ENCODE measurements at places on chromosomes 12 and 14.
A peak's percentile ranks its signal among the peaks of the same experiment; 100 is the strongest.

DNA sequence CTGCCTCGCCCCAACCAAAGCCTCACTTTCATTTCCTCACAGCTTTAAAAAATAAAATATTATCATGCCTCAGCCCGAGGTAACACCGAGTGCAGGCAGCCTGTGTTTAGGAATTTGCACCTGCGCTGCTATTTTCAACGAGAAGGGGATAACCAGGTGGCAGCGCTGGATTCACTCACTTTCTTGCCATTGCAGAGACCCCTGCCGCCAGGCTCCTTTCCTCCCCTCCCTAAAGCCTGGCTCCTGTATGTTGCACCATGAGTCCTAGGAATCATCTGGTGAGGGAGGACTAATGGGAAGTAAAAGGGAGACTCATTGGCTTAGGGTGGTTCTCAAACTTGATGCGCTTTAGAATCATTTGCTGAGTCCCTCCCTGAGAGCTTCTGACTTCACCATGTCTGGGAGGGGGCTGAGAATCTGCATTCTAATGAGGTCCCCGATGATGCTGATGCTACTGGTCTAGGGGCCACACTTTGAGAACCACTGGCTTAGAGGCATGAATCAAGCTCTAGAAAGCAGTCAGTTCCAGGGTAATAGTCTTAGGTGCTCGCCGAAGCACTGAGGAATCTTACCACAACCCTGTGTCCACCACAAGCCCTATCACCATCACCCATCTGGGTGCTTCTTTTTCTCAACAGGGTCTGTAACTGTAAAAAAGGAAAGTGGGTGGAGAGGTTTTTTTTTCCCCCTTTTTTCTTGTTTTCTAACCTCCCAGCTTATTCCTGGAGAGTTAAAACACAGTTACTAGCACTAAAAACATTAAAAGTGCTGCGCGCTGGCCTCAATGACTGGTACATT lies 83.8 kb downstream of the SLC38A1 start:
- H3K27ac ChIP-seq: peak overlapping the region; percentile 39
- no peak overlapping the region for H3K4me3 ChIP-seq
- DNase-seq: no peak
- H3K4me1 ChIP-seq: peaks cover 4% of the 10 kb centered on the region

DNA sequence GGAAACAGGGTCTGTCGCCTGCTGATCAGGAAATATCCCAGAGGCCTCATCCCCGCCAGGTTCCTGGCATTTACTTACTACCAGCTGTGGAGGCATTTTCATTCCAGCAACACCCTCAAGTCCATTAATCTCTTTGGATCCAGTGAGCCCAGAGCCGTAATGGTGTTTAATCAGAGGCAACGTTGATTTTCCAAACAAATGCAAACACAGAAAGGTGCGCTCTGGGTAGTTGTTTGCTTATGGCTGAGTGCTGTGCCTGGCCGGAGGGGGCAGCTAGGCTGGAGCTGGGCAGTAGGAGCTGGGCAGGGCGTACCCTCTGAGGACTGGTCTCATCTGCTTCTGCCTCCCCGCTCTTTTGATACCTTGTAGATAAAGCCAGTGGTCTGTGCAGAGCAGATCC lies 110.6 kb downstream of the ADCK1 start:
- H3K4me1 ChIP-seq: peaks cover 5% of the 10 kb centered on the region
- no peak for DNase-seq
- no peaks in the 10 kb centered on the region for H3K36me3 ChIP-seq
- no peak overlapping the region for H3K27ac ChIP-seq

DNA sequence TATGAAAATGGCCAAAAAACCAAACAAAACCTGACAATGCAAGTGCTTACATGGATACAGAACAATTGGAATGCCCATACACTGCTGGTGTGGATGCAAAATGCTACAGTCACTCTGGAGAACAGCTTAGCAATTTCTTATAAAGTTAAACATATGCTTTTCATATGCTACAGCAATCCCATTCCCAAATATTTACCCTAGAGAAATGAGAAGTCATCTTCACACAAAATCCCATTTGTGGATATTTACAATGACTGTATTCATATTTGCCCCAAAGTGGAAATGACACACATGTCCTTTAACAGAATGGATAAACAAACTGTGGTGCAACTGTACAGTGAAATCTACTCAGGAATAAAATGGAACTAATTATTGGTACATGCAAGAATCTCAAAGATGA lies 20.4 kb downstream of the SAV1 start:
- no peaks in the 10 kb centered on the region for H3K4me1 ChIP-seq
- no peak overlapping the region for H3K27ac ChIP-seq
- DNase-seq: no peak
- H3K36me3 ChIP-seq: no peaks in the 10 kb centered on the region
- no peak overlapping the region for H3K4me3 ChIP-seq
- H3K27me3 ChIP-seq: no peaks in the 10 kb centered on the region

GRCh38 chr14:53468876-53469275 lies 315.8 kb upstream of the DDHD1 start:
- no peaks in the 10 kb centered on the region for H3K4me1 ChIP-seq
- no peak overlapping the region for H3K4me3 ChIP-seq
- no peak for DNase-seq
- H3K27ac ChIP-seq: no peak overlapping the region

GRCh38 chr14:47257013-47257412 lies 418.4 kb downstream of the MDGA2 start:
- H3K27me3 ChIP-seq: no peaks in the 10 kb centered on the region
- H3K4me3 ChIP-seq: no peak overlapping the region
- DNase-seq: no peak
- no peaks in the 10 kb centered on the region for H3K36me3 ChIP-seq
- H3K4me1 ChIP-seq: no peaks in the 10 kb centered on the region

- peaks cover 49% of the 10 kb centered on the region for H3K36me3 ChIP-seq
- DNase-seq: no peak
- no peaks in the 10 kb centered on the region for H3K27me3 ChIP-seq
- H3K27ac ChIP-seq: no peak overlapping the region
- H3K4me1 ChIP-seq: peaks cover 15% of the 10 kb centered on the region
- no peak overlapping the region for H3K4me3 ChIP-seq
These were observed 25.5 kb downstream of the CEP83 start for GRCh38 chr12:94434171-94434570.

DNA sequence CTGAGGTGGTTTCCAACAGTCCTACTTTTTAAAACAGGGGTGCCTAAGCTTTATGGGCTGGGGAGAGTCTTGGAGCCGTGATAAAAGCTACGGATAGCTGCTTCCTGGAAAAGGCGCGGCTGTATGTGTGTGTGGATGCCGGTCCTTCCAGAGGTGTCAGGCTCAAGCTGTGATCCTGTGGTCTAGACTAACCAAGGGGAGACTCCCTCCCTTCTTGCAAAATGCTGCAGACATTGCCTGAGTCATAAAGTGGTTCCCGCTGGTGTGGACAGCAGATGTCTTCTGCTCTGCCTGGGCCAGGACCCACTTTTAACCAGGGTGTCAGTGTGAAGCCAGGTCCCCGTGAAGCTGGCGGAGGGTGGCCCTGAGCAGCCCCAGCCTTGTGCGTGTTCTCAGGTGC lies 37.8 kb downstream of the CCDC92 start:
- H3K4me3 ChIP-seq: no peak overlapping the region
- H3K4me1 ChIP-seq: peaks cover 62% of the 10 kb centered on the region

DNA sequence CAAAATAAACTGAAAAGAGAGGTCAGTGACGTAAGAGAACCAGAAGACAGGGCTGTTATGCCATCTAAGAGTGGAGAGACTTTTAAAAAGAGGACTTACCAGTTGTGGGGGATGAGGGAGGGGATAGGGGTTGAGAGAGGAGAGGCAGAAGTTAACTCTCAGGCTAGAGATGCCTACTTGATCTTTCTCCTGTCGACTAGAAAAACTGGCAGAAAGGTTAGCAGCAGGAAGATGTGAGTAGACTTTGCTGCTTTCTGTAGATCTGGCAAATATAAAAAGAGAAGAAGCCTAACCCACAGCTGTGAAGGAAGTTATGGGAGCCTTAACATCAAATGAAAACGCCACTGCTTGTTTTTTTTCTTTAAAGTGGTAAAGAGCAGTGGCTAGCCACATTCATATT lies 10.7 kb downstream of the CREBL2 start:
- peaks cover 38% of the 10 kb centered on the region for H3K4me1 ChIP-seq
- peak overlapping the region; percentile 36 for H3K4me3 ChIP-seq
- peak; percentile 31 for DNase-seq
- peaks cover 27% of the 10 kb centered on the region for H3K36me3 ChIP-seq
- no peaks in the 10 kb centered on the region for H3K27me3 ChIP-seq

DNA sequence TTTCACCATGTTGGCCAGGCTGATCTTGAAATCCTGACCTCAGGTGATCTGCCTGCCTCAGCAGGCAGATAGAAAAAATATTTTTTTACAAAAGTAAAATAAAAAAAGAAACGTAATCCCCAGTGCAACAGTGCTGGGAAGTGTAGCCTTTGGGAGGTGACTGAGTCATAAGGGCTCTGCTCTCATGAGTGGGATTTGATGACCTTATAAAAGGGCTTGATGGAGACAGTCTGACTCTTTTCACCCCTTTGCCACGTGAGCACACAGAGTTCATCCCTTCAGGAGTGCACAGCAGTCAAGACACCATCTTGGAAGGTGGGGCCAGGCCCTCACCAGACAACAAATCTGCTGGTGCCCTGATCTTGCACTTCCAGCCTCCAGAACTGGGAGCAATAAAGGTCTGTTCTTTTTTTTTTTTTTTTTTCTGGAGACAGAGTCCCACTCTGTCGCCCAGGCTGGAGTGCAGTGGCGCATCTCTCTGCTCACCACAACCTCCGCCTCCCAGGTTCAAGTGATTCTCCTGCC lies 24.7 kb upstream of the DYNC1H1 start:
- H3K4me1 ChIP-seq: peaks cover 6% of the 10 kb centered on the region
- no peak overlapping the region for H3K4me3 ChIP-seq
- H3K27me3 ChIP-seq: peaks cover 23% of the 10 kb centered on the region
- H3K36me3 ChIP-seq: no peaks in the 10 kb centered on the region

DNA sequence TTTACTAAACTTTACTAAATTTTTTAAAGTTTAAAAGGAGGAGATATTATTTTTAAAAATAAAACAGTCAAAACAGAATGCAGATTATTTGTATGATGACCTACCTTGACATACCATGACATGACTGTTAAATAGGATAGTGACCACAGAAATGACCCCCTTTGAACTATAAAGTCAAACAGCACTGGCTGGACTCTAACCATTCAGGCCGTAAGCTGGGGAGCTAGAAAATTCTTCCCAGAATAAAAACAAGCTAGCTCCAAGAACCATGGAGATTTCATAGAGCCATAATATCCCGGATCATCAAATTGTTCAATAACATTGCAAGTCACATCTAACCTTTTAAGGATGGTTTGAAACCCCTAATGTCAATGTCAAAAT lies 50.3 kb downstream of the RPS6KA5 start:
- H3K4me3 ChIP-seq: no peak overlapping the region
- peaks cover 40% of the 10 kb centered on the region for H3K4me1 ChIP-seq
- peaks cover 34% of the 10 kb centered on the region for H3K36me3 ChIP-seq

GRCh38 chr12:5043589-5044419 lies at the start of gene KCNA5:
Gene KCNA5, plus strand, starts transcription at chr12:5043879. Its CDS starts 269 bp downstream, at chr12:5044148.
- no peaks in the 10 kb centered on the region for H3K36me3 ChIP-seq
- no peak within 1 kb of the TSS for H3K4me3 ChIP-seq

DNA sequence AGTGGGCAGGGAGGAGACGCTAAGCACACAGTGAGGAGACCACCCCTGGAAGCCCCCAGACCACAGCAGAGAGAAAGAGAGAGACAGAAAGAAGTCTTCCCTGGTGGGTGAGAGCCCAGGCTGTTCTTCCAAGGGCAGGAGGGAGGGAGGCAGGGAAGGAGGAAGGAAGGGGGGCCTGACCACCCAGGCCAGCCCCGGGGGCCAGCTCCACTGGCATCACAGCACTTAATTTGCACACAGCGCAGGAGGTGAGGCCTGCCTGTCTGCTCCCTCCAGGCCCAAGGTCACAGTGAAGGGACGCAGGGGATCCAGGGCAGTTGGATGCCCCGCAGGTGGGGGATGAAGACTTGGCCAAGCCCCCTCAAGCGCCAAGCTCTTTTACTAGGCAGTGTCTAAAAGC lies 141.9 kb upstream of the C14orf180 start:
- no peak overlapping the region for H3K27ac ChIP-seq
- DNase-seq: peak; percentile 12
- no peaks in the 10 kb centered on the region for H3K27me3 ChIP-seq
- H3K36me3 ChIP-seq: no peaks in the 10 kb centered on the region
- H3K4me1 ChIP-seq: no peaks in the 10 kb centered on the region

DNA sequence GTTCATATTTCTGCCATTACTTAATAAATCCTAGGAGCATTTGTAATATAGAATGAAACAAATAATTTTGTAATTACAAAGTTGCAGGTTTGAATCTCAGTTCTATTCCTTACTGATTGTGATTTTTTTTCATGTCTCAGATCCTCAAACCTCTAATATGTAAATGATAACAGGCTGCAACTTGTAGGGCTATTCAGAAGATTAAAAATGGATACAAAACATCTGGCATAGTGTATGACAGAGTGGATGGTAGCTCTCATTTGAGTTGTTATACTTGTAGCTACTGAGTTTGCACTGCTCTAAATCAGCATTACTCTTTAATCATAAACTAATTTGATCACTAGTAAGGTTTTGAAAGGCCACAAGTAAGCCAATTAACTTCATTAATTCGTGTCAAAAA lies 406.3 kb upstream of the MGAT4C start:
- no peaks in the 10 kb centered on the region for H3K36me3 ChIP-seq
- H3K27me3 ChIP-seq: no peaks in the 10 kb centered on the region
- H3K4me1 ChIP-seq: no peaks in the 10 kb centered on the region
- no peak for DNase-seq
- no peak overlapping the region for H3K27ac ChIP-seq

DNA sequence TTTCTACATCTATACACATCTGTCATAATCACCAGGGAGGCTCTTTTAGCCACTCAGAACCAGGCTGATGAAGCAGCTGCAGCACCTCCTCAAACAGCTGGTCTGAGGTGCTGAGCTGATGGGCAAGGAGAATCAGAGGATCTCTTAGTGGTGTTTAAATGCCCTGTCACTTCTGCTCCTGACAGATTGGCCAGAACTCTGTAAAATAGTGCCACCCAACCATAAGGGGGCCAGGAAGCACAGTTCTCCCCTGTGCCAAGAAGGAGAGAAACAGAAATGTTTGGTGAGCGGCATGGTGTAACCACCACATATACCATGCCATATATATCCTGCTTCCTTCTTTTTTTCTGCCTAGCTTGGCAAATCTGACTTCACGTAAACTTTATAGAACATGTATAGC lies 12.8 kb downstream of the SOCS2 start:
- DNase-seq: no peak
- peaks cover 32% of the 10 kb centered on the region for H3K4me1 ChIP-seq
- no peak overlapping the region for H3K27ac ChIP-seq
- H3K27me3 ChIP-seq: peaks cover 10% of the 10 kb centered on the region
- peaks cover 18% of the 10 kb centered on the region for H3K36me3 ChIP-seq
- H3K4me3 ChIP-seq: no peak overlapping the region

- peaks cover 3% of the 10 kb centered on the region for H3K27me3 ChIP-seq
- no peaks in the 10 kb centered on the region for H3K4me1 ChIP-seq
- no peaks in the 10 kb centered on the region for H3K36me3 ChIP-seq
- H3K27ac ChIP-seq: no peak overlapping the region
- no peak overlapping the region for H3K4me3 ChIP-seq
- DNase-seq: no peak
These were observed 59.3 kb upstream of the CCDC91 start for GRCh38 chr12:28130625-28131598.

- no peaks in the 10 kb centered on the region for H3K27me3 ChIP-seq
- H3K4me3 ChIP-seq: no peak overlapping the region
- no peaks in the 10 kb centered on the region for H3K36me3 ChIP-seq
- no peak for DNase-seq
- H3K4me1 ChIP-seq: no peaks in the 10 kb centered on the region
These were observed 110.9 kb upstream of the DNM1L start for GRCh38 chr12:32568228-32568627.

GRCh38 chr12:106080041-106080790 lies 58.5 kb downstream of the NUAK1 start:
- no peak for DNase-seq
- H3K4me3 ChIP-seq: no peak overlapping the region
- H3K36me3 ChIP-seq: no peaks in the 10 kb centered on the region
- no peak overlapping the region for H3K27ac ChIP-seq
- peaks cover 7% of the 10 kb centered on the region for H3K27me3 ChIP-seq
- no peaks in the 10 kb centered on the region for H3K4me1 ChIP-seq

GRCh38 chr14:65261946-65262345 lies 150.6 kb upstream of the FUT8 start:
- no peak for DNase-seq
- H3K36me3 ChIP-seq: peaks cover 7% of the 10 kb centered on the region
- no peak overlapping the region for H3K4me3 ChIP-seq
